ENCODE measurements at places on chromosomes 6 and 20.

DNA sequence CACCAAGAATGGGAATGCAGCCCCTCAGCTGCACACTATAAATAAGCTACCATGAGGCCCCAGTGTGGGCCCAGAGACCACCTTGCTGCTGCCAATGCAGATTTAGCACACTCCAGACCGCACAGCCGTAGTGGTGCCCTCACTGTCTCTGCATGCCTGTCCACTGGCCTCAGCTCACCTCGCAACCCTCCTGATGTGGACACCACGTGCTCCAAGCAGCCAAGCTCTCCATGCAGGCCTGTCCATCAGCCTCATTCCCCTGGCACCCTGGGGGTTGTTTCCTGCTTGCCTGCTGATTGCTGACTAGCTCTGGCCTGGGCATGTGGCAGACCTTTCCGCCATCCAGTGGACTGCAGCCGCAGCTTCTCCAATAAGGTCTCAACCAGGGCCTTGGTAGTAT is 36.2 kb downstream of the ZBTB9 start:
- DNase-seq, result no peak

GRCh38 chr6:154479771-154480639 is 30.5 kb downstream of the CNKSR3 start:
- no peak for DNase-seq

DNA sequence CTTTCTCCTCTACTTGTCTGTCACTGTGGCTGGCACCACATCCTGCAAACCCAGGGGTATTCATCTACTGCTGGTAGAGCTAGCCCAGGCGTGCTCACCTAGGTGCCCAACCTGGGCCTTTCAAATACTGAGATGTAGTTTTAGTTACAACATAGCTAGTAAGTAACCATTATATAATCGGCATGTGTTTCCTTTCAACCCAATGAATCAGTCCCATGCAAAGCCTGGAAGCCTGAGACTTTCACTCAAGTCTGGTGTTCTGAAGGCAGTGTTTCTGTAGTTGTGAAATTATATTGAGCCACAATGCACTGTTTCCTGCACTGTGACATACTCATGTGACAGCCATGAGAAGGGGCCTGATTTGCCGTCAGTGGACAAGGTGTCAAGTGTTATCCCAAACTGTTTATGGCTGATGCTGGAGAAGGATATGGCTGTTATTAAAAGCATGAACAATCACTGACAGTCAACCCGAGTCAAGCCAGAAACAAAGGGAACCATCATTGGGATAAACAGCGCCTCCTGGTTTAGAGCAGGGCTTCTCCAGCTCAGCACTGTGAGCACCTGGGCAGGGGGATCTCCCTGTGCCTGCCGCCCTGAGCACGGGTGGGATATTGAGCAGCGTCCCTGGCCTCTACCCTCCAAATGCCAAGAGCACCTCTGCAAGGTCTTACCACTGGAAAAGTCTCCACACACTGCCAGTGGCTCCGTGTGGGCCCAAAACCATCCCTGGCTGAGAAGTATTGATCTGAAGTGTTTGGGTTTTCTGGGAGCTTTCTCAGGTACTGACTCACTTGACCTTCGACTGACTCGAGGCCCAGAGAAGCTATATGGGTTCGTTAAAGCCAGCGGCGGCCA is 1.6 kb downstream of the PSMA7 start:
- no peak for DNase-seq

- no peak for DNase-seq
Observed at GRCh38 chr6:54053881-54054391, 57.3 kb upstream of the MLIP start.

DNA sequence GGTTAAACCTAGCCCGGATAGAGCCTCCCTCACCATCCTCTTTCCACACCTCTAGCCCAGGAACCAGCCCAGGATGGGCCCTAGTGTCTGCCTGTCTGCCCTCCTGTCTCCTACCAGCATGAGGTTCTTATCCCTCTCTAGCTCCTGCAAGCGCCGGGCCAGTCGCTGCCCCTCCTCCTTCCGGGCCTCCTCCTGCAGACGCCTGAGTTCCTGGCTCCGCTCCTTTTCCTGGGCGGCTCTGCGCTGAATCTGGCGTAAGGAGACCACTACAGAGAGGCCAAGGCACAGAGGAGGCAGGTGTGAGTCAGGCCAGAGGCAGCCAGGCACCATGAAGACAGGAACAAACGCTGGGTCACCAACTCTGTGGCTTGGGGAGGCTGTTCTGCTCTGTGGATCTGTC is 4.3 kb upstream of the PSORS1C2 start:
- no peak for DNase-seq

GRCh38 chr6:136763716-136764516 is 28.4 kb downstream of the MAP3K5 start:
- DNase-seq, result no peak

- DNase-seq, result no peak
Observed at GRCh38 chr6:144317736-144318135, 32.6 kb downstream of the UTRN start.

DNA sequence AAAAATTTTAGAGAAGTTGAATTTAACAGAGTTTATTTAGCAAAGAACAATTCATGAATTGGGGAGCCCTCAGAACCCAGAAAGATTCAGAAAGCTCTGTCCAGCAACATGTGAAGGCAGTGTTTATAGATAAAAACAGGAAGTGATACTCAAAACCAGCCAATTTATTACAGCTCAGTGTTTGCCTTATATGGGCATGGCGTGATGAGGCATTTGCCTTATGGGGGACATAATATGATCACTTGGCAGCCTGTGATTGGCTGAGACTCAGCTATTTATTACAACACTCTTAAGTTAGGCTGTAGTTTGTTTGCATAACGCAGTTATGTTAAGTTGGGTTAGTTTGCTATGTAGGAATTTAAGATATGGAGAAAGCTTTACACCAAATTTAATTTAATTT is 11.5 kb downstream of the HLA-DPA1 start:
- no peak for DNase-seq

DNA sequence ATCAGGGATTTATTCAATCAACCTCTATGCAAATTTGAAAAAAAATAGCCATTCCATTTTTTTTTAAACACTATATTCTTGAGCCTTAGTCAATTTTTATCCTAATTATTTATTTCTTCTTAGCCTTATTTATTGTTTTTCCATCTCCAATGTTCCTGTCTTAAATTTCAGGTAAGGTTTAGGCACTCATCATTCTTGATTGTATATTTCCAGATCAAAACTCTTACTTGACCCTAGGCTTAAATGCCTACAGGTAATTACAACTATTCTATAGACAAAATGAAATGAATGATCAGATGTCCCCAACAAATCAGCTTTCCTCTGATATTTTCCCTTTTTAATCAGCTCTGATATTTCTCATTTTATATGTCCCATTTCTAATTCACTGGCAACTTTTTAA is 402.6 kb upstream of the EPHA7 start:
- no peak for DNase-seq

DNA sequence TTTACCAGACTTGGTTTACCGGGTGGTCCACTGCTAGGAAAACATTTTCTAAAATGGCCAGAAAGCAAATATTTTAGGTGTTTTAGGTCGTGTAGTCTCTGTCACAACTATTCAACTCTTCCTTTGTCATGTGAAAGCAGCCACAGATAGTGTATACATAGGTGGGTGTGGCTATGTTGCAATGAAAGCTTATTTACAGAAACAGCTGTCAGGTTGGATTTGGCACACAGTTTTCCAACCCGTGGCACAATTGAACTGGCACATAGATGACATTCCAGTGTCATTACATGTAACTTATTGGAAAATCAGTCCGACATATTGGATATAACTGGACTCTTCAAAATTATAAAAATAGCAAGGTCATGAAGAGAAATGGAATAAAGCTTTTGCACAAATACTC is 68.9 kb upstream of the KCNQ5 start:
- no peak for DNase-seq

GRCh38 chr6:139801571-139802321 is 427.3 kb upstream of the CITED2 start:
- no peak for DNase-seq

GRCh38 chr6:21971541-21971940 is 325.3 kb downstream of the PRL start:
- DNase-seq, result no peak

- no peak for DNase-seq
Observed at GRCh38 chr6:139240161-139241010, 51.4 kb downstream of the TXLNB start.

DNA sequence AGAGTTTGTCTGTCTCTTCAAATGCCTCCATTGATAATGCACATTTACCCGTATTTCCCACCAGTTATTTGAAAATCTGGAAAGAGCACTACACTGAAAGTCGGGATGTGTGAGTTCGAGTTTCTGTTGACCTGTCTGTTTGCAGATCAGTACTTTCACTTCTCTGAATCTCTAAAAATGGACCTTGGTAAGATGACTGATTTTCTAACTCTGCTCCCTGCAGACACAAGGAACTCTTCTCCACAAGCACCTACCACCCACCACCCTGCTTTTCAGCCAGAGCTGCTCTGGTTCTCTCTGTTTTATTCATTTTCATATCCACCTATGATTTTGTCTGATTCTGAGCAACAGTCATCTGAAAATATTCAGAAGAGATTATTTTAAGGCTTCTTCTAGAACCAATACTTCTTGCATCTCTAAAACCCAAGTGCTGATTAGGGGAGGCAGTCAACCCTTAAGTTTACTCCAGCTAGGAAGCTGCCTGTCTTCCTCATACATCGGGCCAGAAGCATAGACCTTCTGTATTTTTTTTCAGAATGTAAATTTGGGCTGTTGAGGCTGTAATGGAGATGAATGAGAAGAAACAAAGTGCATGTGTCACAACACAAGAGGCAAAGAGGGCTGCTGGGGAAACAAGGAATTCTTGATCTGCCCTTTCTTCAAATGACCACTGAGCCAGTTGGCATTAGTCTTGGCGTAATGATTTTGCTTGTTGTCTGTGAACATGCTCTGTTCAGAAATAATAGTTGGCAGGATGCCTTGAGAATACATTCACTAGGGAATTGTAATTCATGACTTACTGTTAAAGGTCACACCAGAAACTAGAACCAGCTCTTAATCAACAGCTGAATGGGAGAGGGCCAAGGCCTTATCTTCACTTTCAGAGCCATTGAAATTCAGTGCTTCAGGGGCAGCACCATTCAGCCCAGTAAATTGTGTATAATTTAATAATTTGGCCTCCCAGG is 85.4 kb upstream of the MYLIP start:
- no peak for DNase-seq

DNA sequence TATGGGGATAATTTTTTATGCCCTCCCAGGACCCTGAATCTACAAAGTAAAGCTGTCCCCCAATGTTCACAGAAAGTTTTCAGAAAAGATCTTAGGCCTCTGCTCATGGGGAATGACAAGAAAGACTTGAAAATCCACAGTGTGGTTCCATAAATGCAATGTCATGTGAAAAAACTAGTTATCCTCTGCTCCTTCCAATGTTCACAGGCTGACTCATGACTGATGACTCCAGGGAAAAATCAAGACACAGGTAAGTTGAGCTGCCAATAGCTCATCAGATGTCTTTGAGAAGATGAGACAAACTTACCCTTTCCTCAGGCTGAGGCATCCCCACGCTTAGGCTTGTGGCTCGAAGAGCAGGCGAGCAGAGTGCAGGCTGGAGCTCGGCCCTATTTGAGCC is 14.8 kb upstream of the BCLAF1 start:
- no peak for DNase-seq

- no peak for DNase-seq
Observed at GRCh38 chr6:23246896-23247295, 677.5 kb downstream of the HDGFL1 start.

GRCh38 chr6:104957301-104958177 is 632 bp downstream of the LIN28B start:
- no peak for DNase-seq

GRCh38 chr6:1388630-1389368 is 577 bp upstream of the FOXF2 start:
- DNase-seq, result no peak

DNA sequence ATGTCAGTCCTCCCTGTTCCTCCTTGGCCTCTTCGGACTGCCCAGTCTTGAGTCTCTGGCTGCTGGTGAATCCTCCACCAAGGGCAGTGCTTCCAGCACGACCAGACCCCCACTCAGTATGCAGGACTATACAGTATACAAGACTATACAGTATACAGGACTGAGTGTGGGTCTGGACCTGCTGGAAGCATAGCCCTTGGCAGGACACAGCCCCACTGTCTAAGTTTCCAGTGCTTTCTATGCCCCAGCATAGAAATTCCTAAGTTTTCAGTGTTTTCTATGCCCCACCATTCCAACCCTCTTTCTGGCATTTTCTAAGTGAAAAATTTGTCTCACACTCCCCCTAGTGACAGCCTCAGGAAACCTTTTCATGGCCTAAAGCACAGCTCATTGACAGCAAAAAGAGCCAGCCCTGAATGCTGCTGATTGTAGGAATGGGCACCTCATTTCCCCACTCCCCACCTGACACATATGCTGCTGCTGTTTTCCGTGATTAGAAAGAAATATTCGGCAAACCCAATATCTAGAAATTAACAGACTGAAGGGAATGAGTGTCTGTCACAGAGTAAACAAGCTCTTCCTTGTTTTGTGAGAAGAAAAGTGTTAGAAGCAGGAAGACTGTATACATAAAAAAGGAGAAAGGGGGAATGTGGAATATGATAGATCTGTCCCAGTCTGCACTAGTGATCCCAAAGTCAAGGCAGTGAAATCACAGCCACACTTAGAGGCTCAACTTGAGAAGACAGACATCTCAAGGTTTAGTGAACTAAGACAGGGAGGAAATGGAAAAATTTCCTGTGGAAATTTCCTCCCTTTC is 206.9 kb downstream of the IBTK start:
- no peak for DNase-seq

DNA sequence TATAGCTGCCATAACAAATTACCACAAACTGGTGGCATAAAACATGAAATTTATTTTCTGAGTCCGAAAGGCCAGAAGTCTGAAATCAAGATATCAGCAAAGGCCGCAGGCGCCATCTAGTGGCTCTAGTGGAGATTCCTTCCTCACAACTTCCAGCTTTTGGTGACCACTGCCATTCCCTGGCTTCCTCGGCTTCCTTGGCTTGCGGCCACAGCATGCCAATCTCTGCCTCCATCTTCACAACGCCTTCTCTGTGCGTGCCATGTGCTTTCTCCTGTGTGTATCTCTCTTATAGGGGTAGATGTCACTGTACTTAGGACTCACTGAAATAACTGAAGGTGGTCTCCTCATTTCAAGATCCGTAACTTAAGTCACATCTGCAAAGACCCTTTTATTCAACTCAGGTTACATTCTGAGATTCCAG is 5.4 kb upstream of the PLAGL1 start:
- peak; percentile 63 for DNase-seq

DNA sequence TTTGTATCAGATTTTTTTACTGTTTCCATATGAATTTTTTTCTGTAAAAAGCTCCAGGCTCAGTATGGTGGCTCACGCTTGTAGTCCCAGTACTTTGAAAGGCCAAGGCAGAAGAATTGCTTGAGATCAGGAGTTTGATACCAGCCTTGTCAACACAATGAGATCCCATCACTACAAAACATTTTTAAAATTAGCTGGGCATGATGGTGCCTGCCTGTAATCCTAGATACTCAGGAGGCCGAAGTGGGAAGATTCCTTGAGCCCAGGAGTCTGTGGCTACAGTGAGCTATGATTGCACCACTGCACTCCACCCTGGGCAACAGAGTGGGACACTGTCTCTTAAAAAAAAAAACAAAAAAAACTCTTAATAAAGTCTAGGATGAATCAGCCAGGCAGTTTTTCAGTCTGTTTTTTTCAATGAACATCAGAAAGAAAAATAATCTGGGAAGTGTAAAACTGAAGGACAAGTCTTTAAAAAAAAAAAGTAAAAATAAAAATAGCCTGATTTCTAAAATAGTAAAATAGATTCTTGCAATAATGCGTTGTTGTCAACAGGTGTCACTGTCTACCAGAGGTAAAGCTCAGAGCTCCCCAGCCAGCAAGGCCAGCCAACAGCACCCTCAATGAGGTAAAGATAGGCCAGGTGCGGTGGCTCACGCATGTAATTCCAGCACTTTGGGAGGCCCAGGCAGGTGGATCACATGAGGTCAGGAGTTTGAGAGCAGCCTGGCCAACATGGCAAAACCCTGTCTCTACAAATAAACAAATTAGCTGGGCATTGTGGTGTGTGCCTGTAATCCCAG is 9.3 kb upstream of the ATG5 start:
- peak; percentile 59 for DNase-seq
